DND-41 (cell line): ENCODE measurements at places on chromosomes 11 and 22.

DNA sequence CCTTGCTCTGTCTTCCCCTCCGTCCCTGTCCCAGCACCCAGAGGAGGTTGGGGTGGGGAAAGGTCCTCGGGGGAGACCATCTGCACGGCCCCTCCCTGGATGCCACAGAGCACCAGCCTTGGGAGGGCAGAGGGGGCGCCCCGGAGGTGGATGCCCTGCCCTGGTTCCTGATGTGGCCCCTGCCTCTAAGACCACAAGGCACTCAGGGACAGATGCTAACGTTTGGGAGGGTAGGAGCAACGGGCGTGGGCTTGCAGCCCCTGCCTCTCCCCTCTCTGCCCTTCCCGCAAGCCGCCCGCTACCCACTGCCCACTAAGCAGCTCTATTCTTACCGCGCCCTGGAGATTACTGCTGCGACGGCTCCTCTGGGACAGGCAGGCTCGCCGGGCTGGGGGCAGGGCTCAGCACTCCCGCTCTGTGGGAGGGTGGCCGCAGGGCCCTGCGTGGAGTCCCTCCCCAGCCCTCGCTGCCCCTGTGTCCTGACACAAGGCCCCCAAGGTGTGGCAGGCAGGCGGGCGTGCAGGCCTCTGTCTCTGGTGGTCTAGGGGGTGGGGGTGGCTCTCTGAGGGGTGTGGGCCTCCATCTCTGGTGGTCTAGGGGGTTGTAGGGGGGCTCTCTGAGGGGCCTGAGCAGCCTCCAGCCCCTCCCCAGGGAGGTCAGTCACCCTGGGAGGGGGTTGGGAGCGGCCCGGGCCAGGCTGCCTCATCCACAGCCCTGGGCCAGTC is 14.9 kb downstream of the BRSK2 start:
- DNase-seq = no peak

DNA sequence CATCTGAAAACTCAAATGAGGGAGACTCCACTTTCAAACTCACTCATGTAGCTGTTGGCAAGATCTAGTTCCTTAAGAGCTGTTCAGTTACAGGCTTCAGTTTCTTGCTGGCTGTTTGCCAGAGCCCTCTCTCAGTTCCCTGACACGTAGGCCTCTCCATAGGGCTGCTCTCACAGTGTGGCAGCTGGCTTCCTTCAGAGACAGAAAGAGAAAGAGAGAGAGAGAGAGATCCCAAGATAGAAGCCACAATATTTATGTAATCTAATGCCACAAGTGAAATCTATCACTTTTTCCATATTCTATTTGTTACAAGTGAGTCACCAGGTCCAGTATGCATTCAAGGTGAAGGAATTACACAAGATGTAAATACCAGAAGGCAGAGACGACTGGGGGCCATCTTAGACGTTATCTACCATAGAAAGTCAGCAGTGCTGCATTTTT is 168.8 kb downstream of the RCN1 start:
- DNase-seq = peak; percentile 47

DNA sequence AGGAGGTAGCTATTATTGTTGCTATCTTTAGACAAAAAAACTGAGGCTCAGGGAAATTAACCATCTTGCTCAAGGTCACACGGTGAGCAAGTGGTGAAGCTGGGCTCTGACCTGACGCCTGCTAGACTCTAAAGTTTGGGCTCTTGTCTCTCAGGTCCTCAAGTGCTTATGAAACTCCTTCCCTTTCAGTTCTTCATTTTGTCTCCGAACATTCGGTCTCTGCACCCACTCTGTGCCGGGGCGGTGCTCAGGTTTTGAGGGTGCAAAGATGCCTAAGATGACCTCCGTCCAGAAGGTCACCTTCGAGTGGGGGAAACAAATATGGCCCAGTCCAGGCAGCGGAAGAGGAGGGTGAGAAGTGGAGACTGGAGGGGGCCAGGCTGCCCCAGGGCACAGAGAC is 16.0 kb downstream of the OVOL1 start:
- DNase-seq = no peak

GRCh38 chr11:111312076-111312475 is 13.7 kb downstream of the POU2AF3 start:
- DNase-seq = no peak

DNA sequence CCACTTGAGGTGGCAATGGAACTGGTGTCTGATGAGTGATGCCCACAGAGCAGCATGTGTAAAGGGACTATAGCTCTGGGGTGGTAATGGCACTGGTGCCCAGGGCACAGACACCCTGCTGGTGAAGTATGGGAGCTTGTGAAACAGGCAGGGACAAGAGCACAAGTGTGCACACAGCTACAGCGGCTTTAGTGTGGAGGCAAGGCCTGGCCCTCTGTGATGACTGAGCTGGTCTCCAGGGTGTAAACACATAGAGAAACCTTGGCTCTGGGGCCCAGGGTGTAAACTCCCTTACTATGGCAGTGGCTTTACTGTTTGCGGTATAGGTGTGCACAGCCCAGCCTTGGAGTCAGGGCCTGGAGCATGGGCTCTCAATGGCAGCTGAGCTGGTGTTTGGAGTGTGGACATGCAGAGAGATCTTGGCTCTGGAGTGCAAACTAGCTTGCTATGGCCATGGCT is 46.3 kb downstream of the BIRC2 start:
- no peak for DNase-seq

- no peak for DNase-seq
These were observed 693 bp downstream of the CSTF3 start for GRCh38 chr11:33160587-33160986.

- no peak for DNase-seq
These were observed 114.2 kb upstream of the IGLL5 start for GRCh38 chr22:22773427-22773826.

DNA sequence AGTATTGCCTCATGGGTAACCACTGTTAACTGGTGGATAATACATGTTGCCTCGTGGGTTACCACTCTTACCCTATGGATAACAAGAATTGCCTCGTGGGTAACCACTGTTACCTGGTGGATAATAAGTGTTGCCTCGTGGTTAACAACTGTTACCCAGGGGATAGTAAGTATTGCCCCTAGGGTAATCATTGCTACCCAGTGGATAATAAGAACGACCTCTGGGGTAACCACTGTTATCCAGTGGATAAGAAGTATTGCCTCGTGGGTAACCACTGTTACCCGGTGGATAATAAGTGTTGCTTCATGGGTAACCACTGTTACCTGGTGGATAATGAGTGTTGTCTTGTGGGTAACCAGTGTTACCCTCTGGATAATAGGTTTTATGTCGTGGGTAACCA is 28.1 kb upstream of the NXPE4 start:
- no peak for DNase-seq

DNA sequence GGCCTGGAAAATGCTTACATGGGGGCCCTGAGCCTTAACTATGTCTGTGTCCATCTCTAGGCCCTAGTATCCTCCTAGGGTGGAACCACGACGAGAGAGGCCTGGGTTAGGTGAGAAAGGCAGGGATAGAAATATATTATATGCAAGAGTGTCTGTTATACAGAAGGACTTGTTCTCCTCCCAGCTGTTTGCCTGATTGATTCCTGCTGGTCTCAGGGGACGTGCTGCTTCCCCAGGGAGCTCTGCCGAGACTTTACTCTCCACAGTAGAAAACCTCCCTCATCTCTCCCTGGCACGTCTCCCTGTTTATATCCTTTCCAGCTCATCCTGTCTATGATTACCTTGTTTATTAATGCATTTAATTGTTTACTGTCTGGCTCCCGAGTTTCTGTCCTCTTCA is 132.6 kb downstream of the MIAT start:
- DNase-seq = no peak

DNA sequence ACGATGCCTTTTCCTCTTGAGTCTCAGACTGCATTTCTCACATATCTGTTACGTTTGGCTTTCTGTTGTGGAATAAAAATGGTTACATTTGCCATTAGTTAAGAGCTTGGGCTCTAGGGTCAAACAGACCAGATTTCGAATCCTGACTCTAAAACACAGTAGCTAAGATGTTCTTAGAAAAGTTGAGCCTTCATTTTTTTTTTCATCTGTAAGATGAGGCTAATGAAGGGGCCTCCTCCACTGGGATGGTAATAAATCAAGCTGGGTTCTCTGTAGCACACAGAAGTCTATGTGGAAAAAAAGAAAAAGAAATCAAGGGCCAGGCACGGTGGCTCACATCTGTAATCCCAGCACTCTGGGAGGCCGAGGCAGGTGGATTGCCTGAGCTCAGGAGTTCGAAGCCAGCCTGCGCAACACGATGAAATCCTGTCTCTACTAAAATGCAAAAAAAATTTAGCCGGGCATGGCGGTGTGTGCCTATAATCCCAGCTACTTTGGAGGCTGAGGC is 49.9 kb upstream of the CAPRIN1 start:
- DNase-seq = no peak

GRCh38 chr11:109838026-109838425 is 255.2 kb upstream of the ZC3H12C start:
- no peak for DNase-seq

GRCh38 chr22:32800158-32800882 is 1.2 kb upstream of the TIMP3 start:
- DNase-seq = no peak

- DNase-seq = no peak
These were observed 22.6 kb upstream of the CAT start for GRCh38 chr11:34416088-34416487.

GRCh38 chr11:115188188-115188897 is 315.9 kb downstream of the CADM1 start:
- no peak for DNase-seq

DNA sequence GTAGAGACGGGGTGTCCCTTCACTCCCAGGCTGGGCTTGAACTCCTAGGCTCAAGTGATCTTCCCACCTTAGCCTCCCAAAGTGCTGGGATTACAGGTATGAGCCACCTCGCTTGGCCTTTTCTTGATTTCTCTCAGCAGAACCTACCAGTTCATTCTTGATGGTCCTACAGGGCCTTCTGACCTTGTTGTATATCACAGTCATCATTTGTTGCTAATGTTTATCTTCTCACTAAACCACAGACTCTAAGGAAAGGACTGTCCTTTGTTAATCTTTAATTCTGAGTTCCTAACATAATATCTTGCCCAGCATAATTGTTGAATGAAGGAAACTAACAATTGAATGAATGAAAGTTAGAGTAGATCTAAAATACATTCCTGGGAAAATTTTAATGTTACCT is 22.0 kb upstream of the ZC3H12C start:
- DNase-seq = no peak

DNA sequence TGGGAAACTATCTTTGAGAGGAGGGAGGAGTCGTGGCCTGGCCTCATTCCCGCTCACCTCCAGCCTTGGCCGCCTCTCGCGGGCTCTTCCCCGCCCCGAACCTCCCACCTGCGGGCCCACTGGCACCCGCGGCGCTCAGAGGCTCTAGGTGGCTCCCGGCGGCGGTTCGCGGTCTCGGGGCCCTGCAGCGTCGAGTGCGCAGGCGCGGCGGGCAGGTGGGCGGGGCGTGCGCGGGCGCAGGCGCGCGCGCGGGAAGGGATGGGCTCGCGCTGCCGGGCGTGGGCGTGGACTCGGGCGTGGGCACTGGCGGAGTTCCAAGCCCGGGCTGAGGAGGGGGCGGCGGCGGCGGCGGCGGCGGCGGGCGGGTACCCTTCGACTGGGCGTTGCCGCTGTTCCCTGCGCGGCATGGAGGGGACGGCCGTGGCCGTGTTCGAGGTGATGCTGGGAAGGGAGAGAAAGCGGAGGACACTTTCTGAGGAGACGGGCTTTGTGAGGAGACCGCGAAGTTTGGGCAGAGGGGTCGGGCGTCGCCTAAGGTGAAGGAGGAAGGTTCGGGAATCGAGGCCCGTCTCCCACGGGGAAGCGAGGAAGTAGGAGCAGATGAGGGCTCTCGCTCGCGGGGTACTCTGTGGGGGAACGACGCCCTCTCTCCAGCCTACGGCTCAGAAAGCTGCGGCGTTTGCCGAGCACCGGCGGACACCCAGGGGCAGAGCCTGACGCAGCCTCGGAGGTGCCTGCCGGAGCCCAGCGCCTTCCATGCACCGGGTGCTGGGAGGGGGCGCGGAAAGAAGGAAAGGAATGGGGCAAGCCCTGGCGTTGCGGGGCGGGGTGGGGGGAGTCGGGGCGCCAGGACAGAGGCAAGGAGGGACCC is 15.7 kb upstream of the SPTBN2 start:
- peak; percentile 91 for DNase-seq

GRCh38 chr22:45650721-45651120 is 20.9 kb upstream of the ATXN10 start:
- DNase-seq = no peak

GRCh38 chr22:43798492-43798891 is 13.6 kb downstream of the EFCAB6 start:
- no peak for DNase-seq

- DNase-seq = no peak
These were observed 101.8 kb upstream of the CTSC start for GRCh38 chr11:88439356-88439755.

- peak; percentile 48 for DNase-seq
These were observed 25.7 kb upstream of the CTR9 start for GRCh38 chr11:10725114-10725906.

GRCh38 chr22:19884161-19884953 is 29.7 kb upstream of the GNB1L start:
- DNase-seq = no peak

GRCh38 chr11:68382358-68382998 is 70.1 kb downstream of the LRP5 start:
- DNase-seq = no peak

DNA sequence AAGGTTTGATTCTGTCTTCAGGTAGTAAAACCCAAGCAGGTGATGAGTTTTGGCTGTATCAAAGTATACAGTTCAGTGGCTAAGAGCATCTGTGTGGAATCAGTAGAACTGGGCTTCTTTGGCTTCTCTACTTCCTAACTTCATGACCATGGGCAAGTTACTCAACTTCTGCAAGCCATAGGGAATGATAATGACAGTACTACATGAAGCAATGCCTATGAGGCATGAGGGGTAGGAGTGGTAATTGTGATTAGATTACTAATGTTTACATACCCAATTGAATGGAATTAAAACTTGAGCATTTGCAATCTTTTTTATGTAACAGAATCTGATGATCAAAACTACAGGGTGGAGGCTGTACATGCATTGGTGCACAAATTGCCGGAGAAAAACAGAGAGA is 164.3 kb downstream of the PGR start:
- DNase-seq = no peak

DNA sequence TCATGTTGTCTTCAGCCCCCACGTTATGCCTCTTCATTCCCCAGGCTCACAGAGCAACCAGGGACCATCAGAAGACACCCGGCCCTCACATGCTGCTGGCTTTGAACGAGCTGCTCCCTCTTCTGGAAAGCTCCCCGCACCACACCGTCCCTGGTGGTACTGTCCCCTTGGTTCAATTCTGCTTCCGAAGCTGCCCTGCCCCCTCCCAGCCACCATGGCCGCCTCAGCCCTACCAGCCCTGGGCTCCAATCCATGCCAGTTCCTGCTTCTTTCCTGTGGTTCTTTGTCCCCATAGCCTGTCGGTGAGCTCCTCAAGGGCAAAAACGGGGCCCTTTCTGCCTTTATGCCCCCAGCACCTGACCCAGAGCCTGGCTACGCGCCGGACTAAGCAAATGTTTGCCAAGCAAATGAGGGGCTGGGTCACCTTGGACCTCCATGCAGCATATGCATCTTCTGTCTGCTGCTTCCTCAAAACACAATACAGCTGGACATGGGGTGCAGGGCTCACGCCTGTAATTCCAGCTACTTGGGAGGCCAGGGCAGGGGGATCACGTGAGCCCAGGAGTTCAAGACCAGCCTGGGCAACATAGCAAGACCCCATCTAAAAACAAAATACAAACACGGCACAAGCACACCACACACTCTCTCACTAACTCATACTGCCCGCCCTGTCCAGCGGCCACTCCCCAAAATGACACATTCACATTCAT is 21.3 kb downstream of the TNKS1BP1 start:
- DNase-seq = no peak

- no peak for DNase-seq
These were observed 76.0 kb downstream of the TRIM29 start for GRCh38 chr11:120061761-120062560.
